Activated CD4-positive, alpha-beta T cell treated with anti-CD3 and anti-CD28 coated beads, Interleukin-2, amount 10 ng/mL, durations not matched to agents 7 days and 5 days (primary cell): ENCODE measurements at places on chromosomes 1 and 21. TPM values are rescaled to one million over a fixed set of nuclear protein-coding genes. Genes with fewer than 3 reads are reported as not detected.

The OR2L13 gene
- not detected for total RNA-seq

The PAX7 gene
- total RNA-seq = not detected

DNA sequence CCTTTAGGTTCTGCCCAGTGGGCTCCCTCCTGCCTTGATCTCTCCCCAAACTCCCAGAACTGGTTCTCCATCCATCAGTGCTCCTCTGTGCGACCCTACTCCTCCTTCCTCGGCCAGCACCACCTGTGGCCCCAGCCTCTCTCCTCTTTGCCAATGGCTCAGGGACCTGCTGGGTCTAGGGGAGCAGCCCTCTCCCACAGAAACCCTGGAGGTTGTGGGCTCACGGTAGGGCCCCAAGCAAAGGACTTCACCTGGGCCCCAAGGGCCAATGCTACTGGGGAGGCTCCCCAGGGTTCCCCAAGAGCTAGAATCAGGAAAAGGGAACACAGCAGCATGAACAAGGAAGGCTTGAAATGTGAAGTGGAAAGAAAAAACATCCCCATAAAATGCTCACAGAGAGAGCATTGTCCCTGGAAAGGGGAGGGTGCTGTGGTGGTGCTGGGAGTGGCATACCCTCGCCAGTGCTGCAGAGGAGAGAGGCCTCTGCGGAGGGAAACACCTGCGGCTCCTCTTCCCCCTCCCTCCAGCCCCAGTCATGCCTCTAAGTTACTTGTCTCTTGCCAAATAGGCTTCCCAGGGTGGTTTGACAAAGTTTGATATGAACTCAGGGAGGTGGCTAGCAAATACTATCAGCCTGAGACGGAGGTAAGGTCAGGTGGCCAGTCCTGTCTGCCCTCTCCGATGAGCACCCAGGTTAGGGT is 2.5 kb downstream of the TMEM63A start:
- peak overlapping the region; percentile 91 for H3K27ac ChIP-seq
- H3K4me1 ChIP-seq = peaks cover 72% of the 10 kb centered on the region
- H3K4me3 ChIP-seq = peak overlapping the region; percentile 90
- DNase-seq = peak; percentile 47

- peaks cover 4% of the 10 kb centered on the region for H3K36me3 ChIP-seq
- peak; percentile 23 for DNase-seq
- H3K4me1 ChIP-seq = peaks cover 81% of the 10 kb centered on the region
- H3K4me3 ChIP-seq = peak overlapping the region; percentile 23
These were observed 54.2 kb downstream of the S1PR1 start for GRCh38 chr1:101290922-101291561.

GRCh38 chr1:147647796-147648633 is 22.3 kb downstream of the ACP6 start:
- H3K27me3 ChIP-seq = no peaks in the 10 kb centered on the region
- peaks cover 20% of the 10 kb centered on the region for H3K36me3 ChIP-seq
- H3K4me1 ChIP-seq = peaks cover 52% of the 10 kb centered on the region
- peak overlapping the region; percentile 35 for H3K4me3 ChIP-seq
- peak overlapping the region; percentile 86 for H3K27ac ChIP-seq

- H3K27ac ChIP-seq = no peak overlapping the region
- H3K4me1 ChIP-seq = peaks cover 5% of the 10 kb centered on the region
- no peak overlapping the region for H3K4me3 ChIP-seq
- H3K36me3 ChIP-seq = peaks cover 6% of the 10 kb centered on the region
These were observed 22.6 kb downstream of the PLEKHM2 start for GRCh38 chr1:15706751-15707150.

- DNase-seq = no peak
- no peaks in the 10 kb centered on the region for H3K4me1 ChIP-seq
- H3K4me3 ChIP-seq = no peak overlapping the region
- no peaks in the 10 kb centered on the region for H3K27me3 ChIP-seq
These were observed 10.5 kb upstream of the SRP9 start for GRCh38 chr1:225766967-225767633.
